ENCODE measurements at places on chromosomes 12 and 14.

DNA sequence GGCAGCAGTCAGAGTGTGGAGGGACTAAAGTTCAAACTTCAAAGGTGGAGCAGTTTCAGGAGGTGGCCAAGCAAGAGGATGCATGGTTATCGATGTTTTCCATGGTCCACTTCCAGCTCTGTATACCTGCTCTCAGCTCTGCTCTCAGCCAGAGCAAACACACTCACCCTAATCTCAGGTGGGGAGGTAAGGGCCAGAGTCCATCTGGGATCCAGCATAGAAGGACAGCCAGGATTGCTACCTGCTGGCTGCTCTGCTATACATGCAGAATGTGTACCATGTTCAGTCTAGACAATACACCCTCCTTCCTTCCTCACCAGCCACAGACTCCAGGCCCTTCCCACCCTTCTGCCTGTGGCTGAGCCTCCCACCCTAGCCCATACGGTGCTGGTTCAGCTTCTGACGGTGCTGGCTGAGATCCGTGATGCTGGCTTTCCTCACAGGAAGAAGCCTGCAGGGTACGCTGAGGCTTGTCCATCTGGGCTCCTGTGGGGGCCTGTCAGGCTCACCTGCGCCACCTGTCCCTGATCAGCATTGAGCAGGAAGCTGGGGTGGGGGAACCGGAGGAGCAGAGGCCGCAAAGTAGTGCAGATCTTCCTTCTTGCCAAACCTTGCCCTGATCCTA, 2.4 kb downstream of the CBLN3 start:
- no peak for DNase-seq

DNA sequence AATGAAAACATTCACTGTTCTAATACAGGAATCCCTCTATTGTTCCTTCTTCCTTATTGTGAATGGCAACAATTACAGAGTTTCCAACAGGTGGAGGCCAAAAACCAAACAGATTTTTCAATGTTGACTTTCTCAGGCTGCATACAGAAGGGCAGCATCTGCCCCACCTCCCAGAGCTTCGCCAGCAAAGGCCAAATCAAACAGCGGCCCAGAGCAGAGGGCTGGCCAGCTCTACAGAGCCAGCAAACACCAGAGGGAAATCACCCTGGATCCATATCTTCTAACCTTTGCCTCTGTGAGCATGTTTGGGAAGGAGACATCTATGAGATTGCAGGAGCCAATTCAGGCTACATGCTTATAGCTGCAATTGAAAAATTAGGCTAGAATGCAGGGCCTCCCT, 4.4 kb upstream of the CRACR2A start:
- DNase-seq = no peak

- no peak for DNase-seq
Measured at GRCh38 chr12:45655186-45655585, 74.3 kb upstream of the ARID2 start.

DNA sequence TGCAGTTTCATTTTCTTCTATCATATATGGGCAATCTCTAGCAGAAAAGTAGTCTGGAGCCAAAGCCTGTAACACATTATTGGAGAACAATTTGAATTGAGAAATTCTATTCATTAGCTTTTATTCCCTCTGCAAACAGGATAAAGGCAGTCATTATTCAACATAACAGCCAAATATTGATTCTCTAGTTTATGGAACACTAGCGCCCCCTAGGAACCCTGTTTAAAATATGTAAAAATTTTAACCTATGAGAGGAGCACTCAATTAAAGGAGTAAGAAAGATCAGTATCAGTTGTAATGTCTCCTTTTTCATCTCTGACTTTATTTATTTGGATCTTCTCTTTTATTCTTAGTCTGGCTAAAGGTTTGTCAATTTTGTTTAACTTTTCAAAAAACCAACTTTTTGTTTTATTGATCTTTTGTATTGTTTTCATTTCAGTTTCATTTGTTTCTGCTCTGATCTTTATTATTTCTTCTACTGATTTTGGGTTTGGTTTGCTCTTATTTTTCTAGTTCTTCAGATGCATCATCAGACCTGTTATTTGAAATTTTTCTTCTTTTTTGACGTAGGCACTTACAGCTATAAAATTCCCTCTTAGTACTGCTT, 4.8 kb upstream of the LMNTD1 start:
- no peak for DNase-seq

GRCh38 chr14:74511966-74512830, 18.6 kb downstream of the ISCA2 start:
- DNase-seq = no peak

- no peak for DNase-seq
Measured at GRCh38 chr14:66540038-66540437, 32.1 kb downstream of the GPHN start.

DNA sequence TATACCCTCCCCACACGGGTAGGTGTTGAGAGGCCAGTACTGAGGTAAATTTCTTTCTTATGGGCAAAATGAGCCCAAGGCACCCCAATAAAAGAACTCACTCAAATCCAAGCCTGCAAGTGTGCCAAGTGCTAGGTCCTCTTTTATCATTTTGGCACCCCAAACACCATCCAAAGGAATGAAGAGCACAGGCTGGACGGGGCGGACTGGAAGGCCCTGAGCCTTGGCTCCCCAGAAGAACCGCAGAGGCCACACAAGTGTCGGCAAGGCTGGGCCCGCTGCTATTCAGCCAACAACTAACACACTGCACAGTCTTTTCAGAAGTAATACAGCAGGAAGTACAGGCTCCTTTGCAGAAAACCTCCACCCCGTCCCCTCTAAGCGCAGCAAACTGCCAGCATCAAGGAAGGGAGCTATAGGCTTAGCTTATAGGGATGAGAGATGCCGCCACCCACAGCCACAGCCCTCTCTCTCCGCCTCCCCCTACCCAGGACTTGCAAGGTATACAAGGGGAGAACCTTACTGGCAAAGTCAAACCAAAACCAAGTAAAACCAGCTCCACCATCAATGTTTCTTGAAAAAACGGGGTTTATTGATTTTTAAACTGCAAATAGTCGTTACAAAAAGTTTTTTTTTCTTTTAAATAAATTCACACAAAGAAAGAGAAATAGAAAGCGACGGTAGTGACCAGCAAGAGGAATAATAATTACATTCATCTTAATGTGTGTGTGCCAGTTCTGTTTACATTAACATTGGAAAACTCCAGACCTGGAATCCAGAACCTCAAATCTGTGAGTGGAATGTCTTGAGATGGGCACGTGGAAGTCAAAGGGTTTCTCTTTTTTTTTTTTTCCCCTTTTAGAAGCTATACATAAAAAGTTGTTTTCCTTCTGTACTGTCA, 5.5 kb downstream of the ZFP36L1 start:
- no peak for DNase-seq

GRCh38 chr12:11499806-11500187, 104.4 kb upstream of the PRB2 start:
- no peak for DNase-seq

DNA sequence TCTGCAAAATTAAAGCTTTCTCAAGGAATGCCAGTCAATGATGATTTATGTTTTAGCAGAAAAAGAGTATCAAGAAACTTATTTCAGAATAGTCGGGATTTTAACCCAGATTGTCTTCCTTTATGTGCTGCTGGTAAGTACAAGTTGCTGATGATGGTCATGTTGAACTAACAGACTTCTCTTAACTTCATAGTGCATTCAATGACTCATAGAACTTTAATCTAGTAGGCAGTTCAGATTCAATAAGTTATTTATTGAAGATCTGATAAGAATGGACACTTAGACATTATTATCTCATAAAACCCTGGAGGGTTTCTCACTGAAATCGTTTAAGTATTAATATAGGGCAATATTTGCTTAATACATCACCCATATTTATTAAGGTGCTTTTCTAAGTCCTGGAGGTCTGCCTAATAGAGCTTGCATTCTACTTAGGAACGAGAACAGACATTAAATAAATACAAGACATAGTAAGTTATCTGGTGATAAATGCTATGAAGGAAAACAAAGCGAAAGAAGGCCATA, 33.8 kb downstream of the TOGARAM1 start:
- no peak for DNase-seq

DNA sequence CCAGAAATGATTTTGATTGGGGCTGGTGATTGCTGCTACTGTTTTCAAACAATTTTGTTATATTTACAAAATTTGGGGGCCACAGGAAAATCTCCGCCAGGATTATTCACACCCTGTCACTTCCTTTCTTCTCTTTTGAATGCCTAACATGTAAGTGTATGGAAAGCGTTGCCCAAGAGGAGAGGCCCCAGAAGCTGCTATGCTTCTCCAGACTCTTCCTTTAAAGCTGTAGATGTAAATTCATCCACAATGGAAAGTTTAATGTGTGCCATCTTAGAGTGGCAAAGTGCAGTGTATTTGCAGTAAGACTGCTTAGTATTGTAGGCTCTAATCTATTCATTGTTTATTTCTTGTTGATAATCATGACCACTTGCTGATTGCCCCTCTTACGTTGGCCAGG, 136.7 kb upstream of the LRIG3 start:
- no peak for DNase-seq
